ENCODE measurements at places on chromosomes 1 and 21.

DNA sequence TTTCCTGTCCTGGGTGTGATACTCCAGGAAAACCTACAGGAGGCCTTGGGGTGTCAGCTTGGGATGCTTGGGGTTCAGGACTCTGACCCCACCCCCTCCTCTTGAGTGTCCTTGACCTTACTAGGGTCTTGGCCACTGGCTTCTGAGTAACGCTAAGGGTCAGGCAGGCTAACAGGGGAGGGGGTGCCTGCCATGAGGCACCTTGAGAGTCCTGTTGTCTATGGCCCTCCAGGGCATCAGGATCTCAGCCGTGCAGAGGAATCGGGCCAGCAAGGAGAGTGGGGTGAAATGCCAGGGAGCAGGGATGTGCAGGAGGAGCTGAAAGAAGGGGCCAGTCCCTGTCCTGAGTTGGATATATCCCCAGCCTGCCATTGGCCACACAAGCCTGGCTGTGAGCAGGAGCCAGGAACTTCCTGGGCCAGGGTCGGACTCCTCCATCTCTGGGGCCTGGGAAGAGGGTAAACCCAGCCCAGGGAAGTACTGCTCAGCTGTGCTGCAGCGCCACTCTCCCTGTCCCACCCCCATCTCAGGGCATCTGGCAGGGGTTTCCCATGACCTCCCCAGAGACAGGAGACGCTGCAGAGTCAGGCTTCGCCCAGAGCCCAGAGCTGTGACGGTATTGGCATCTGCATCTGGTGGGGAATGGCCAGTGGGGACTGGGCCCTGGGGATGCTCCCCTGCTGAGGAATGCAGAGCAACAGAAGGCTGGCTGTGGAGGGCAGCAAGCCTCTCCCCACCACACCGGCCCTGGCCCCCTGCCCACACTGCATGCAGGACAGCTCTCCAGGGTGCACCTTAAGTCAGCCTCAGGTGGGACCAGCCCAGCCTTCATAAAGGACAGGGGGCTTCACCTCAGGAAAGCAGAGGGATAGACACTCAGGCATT lies 6.3 kb downstream of the KIF21B start:
- no peak for DNase-seq

- no peak for DNase-seq
Observed at GRCh38 chr21:44603109-44603875, 2.9 kb downstream of the KRTAP10-7 start.

DNA sequence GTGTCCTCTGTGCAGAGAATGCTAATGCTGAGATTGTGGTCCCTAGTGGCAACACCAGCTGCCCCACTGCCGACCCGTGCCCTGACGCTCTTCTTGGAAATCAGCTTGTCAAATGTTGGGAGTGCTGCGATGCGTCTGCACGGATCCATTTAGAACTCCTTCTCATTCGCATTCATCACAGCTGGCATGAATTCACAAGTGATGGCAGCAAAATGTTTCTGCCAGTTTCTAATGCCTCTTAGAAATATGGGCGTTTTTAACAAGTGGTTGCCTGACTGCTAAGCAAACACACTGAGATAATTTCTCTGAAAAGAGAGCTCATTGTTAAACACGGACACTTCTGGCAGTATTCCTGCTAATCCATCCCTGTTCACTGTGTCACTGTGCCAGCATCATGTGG lies 131.9 kb upstream of the KCNJ6 start:
- DNase-seq: no peak

DNA sequence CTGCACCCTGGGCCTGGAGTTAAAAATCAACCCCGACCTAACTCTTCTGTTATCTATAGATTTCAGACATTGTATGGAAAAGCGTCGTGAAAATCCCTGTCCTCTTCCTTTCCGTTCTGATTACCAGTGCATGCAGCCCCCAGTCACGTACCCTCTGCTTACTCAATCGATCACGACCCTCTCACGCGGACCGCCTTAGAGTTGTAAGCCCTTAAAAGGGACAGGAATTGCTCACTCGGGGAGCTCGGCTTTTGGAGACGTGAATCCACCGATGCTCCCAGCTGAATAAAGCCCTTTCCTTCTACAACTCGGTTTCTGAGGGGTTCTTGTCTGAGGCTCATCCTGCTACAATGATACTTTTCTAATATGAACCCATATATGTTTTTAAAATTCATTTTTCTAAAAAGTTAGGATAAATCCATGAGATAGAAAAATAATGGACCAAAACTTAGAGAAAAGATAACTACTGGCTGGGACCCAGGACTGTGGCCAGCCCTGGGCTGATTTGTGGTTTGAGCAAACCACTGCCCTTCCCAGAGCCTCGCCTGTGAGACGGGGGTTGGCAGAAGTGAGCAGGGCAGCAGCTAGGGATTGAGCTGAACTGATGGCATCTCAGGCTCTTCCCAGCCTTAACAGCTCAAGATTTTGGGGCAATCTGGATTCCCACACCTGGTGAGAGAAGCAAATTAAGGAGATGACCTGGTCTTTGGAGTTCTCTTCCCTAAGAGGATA lies 5.0 kb downstream of the UQCRHL start:
- DNase-seq: no peak

DNA sequence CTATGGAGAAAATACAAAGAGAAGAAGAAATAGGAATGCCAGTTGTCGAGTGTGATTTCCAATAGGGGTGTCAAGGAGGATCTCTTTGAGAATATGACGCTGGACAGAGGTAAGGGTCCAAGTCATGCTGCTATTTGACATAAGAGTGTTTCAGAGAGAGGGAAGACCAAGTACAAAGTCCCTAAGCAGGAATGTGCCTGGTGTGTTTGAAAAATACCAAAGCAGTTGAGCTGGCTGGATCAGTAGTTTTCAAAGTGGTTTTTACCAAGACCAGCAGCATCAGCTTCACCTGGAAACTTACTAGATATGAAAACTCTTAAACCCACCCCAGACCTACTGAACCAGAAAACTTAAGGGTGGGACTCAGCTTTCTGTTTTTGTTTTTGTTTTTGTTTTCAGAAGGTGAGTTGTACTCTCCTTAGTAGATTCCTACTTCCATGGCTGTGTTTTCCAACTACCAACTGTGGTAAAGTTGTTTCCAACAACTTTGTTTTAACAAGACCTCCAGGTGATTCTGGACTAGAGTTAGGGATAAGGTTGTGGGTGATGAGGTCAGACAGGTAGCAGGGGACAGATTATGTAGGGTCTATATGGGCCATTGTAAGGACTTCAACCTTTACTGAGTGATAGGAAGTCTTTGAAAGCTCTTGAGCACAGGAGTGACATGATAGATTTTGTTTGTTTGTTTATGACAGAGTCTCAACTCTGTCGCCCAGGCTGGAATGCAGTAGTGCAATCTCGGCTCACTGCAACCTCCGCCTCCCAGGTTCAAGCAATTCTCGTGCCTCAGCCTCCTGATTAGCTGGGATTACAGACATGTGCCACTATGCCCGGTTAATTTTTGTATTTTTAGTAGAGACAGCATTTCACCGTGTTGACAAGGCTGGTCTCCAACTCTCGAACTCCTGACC lies 7.3 kb upstream of the GJA9 start:
- no peak for DNase-seq

DNA sequence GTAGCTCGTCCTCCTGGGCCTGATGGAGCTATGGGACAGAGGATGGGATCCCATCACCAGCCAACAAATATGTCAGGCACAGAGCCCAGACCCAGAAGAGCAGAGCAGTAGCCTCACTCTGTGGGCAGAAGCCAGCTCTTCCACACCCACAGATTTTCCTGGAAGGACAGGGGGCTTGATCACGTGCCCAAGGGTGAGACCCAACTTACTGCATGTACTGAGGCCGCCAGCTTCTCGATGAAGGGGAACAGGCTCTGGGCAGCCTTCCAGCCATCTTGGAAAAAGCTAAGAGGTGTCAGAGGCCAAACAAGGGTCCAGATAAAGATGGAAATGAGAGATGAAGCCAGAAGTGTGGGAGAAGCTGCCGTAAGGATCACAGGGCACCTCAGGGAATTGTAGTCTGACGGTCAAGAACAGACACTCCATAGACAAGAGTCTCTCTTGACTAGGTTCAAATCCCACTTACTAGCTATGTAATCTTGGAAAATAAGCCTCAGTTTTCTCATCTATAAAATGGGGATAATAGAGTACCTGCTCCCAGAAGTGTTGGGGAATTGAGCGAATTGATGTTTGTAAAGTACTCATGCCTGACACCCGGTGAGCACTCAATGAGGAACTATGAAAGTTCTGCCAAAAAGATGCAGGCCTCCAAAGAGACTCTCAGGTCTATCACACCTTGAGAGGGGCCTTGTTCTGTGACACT lies 17.0 kb upstream of the TCEA3 start:
- DNase-seq: peak; percentile 29

DNA sequence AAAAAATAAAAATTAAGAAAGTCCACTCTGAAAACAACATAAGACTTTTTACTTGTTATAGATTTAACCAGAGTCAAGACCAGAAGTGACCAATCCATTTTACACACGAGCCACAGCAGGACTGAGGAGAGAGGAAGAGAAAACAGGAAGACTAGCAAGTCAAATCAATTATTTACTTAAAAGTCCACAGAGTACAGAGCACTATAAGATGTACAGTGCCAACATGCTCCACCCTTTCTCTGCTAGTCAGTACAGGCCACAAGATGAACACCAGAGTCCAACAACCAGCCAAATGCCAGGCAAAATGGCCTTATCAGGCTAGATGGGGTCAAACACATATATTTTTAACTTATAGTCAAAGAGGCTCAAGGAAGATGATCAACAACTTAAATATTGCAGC lies 19.5 kb downstream of the LUZP1 start:
- no peak for DNase-seq

- no peak for DNase-seq
Observed at GRCh38 chr1:196114193-196114592, 494.0 kb downstream of the KCNT2 start.

DNA sequence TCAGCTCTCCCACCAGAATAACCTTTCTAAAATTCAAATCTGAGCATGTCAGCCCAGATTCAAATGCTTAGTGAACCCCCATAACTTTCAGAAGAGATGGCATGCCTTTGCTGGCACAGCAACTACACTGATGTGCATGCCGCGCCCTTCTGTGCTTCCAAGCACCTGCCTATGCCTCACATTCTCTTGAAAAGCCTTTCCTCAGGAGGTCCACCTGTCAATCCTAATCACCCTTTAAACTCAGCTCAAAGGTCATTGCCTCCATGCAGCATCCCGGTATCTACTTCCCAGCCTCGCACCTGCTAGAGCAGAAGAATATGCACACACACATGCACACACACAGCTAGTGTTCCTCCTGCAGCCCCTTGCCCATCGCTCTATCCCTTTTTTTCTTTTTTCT lies 5.2 kb upstream of the S100A2 start:
- no peak for DNase-seq

DNA sequence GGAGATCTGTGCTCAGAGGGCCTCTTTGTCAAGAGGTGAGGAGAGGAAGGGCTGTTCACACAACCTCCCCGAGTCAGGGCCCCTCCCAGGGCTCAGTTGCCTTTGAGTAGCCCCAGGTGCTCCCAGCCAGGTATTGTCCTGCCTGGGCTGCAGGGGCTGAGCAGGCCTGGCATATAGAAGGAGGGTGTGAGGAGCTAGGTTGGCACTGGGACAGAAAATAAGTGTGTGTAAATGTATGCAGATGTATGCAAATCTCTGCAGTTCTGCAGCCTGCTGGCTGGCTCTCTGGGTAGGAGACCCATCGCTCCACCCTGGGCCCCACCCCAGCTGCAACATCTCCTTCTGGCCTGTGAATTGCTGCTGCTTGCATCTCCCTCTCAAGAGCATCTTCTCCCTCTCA lies 52.4 kb downstream of the NAV1 start:
- no peak for DNase-seq

DNA sequence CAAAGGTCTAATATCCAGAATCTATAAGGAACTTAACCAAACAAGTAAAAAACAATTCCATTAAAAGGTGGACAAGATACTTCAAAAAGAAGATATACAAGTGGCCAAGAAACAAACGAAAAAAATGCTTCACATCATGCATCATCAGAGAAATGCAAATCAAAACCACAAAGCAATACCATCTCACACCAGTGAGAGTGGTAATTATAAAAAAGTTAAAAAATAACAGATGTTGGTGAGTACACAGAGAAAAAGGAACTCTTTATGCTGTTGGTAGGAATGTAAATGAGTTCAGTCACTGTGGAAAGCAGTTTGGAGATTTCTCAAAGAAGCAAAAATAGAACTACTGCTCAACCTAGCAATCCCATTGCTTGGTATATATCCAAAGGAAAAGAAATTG lies 218.6 kb downstream of the SLC44A5 start:
- DNase-seq: no peak

GRCh38 chr1:78003070-78003746 lies 1.5 kb upstream of the DNAJB4 start:
- no peak for DNase-seq

DNA sequence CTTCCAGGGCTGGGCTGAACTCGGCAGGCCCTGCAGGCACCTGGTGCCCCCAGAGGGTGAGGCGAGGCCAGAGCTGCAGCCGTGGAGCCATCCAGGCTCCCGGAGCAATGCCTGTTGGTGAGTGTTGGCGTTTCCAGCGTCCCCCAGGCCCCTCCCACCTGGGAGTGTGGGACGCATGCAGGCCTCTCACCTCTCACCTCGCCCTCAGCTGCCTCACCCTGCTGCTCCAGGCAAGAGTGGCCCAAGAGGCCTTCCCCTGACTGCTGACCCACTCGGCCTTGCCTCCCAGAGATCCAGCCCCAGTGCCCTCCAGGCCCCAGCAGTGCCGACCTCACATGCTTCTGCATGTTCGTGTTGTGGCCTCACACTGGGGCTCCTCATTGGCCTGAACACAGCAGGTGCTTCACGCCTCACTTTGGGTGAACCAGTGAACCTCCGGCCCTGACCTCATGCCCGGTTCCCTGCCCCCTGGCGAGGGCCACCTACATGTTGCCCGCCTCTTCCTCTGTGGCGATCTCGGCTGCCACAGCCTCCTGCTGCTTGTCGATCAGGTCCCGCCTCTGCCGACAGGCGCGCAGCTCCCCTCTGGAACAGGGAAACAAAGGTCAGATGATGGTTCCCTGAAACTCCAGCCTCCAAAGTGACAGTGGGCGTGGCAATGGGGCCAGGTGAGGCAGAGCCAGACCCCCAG lies 17.0 kb downstream of the CFAP74 start:
- DNase-seq: no peak

GRCh38 chr1:209884249-209884648 lies 53.8 kb upstream of the SYT14 start:
- no peak for DNase-seq

GRCh38 chr1:5410652-5411051 lies 581.6 kb downstream of the NPHP4 start:
- DNase-seq: no peak

GRCh38 chr1:201265756-201266155 lies 17.6 kb upstream of the PKP1 start:
- no peak for DNase-seq

DNA sequence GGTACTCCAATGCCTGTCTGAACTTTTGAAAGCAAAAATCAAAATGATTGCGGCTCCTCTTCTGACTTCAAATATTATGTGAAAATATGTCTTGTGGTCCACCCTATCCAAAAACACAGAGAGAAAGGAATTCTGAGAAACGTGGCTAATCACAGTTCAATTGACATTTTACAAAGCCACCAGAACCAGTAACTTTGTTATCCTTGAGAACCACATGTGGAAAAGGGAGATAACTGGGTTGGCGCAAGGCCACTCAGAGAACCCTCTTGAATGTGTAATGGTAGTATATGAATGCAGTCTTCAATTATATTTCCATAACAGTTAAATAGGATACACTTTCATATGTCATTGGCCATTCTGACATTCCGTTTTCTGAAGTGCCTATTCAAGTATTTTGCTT lies 1030.0 kb upstream of the TMPRSS15 start:
- DNase-seq: no peak
